ENCODE measurements at places on chromosomes 16 and 17. TPM values are rescaled to one million over a fixed set of nuclear protein-coding genes. Genes with fewer than 3 reads are reported as not detected.
A peak's percentile ranks its signal among the peaks of the same experiment; 100 is the strongest.

DNA sequence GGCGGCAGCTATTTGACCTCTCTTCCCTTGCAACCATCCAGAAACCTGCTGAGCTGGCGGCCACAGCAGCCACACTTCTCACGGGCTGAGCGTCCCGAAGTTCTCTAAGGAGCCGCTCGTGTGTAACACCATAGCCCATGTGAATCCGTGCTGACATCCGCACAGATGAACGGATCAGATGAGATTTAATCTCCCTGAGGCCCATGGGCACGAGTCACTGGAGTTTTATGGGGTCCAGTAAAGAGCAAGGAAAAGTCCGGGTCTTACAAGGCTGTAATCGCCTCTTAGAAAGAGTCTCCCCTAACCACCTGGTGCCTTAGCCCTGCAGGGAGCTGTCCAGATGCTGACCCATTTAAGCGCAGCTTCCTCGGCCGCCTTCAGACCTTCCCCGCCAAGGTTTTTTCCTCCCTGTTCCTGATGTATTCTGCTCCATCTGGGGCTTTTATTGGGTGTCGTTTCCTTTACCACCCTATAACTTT is 5.5 kb upstream of the CACNG5 start:
- H3K27ac ChIP-seq = no peak overlapping the region
- peaks cover 16% of the 10 kb centered on the region for H3K4me1 ChIP-seq
- peak overlapping the region; percentile 33 for H3K4me3 ChIP-seq

DNA sequence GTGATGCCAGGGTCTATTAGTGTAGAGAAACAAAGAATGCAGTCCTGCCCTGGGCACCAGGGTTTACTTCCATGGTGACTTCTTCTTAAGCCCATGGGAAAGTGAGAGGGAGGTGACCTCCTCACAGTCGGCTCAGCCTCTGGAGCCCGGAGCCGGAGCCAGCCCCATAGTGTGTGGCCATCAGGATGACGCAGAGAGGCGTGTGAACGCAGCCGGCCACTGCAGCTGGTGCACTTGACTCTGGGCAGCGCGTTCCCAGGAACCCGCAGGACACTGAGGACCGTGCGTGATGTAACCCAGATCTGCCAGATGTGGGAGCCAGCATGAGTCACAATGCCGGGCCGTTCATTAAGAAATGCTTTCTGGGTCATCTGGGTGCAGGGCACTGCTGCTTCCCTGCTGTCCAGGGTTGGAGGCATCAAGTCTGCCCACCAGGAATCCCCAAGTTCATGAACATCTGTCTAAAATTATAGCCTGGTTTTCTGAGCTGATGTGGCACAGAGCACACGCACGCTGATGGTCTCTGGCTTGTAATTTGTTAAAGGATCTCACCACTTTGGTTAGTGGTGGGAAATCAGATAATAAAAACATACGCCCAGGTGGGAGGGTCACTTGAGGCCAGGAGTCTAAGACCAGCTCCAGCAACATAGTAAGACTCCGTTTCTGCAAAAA is 114.1 kb downstream of the PITPNC1 start:
- H3K4me1 ChIP-seq = peaks cover 37% of the 10 kb centered on the region
- DNase-seq = peak; percentile 61
- peak overlapping the region; percentile 6 for H3K4me3 ChIP-seq

DNA sequence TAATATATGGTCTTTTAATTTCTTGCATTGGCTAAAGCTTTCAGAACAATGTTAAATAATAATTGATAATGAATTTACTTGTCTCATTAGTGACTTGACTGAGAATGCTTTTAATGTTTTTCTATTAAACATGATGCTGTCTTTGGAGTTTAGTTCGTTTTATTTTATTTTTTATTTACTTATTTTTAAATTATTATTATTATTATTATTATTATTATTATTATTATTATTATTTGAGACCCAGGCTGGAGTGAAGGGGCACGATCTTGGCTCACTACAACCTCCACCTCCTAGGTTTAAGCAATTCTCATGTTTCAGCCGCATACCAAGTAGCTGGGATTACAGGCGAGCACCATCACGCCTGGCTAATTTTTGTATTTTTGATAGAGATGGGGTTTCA is 4.4 kb downstream of the OR3A3 start:
- H3K4me3 ChIP-seq = no peak overlapping the region
- no peaks in the 10 kb centered on the region for H3K27me3 ChIP-seq
- no peak overlapping the region for H3K27ac ChIP-seq

KIFC3 gene
- total RNA-seq = 12.5 TPM

SSTR5 gene
- not detected for total RNA-seq

GRCh38 chr17:13475574-13476223 is 126.0 kb downstream of the HS3ST3A1 start:
- no peaks in the 10 kb centered on the region for H3K27me3 ChIP-seq
- H3K4me1 ChIP-seq = no peaks in the 10 kb centered on the region
- H3K36me3 ChIP-seq = peaks cover under 1% of the 10 kb centered on the region
- no peak for DNase-seq
- no peak overlapping the region for H3K4me3 ChIP-seq

DNA sequence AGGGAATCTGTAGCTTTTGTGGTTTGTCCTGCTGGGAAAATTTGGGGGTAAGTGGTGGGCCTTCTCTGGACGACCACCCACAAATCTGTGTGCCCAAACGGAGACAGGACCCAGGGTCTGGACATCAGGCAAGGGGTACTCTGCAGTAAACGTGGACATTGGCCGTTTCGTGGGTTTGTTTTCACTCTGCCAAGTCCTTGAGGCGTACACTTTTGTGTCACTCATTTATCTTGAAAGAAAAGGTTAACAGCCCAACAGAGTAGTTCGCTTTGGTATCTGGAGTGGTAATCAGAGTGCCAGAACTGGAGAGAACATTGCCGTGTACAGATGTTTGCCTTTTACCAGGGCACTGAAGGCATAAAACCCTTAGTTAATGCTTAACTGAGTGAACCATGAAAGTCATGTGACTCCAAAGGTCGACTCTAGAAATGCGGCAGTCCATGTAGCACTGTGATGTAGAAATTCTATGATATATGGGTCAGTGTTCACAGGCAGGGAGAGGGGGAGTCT is 15.4 kb downstream of the NAA60 start:
- DNase-seq = no peak
- H3K27me3 ChIP-seq = no peaks in the 10 kb centered on the region
- H3K36me3 ChIP-seq = no peaks in the 10 kb centered on the region
- H3K4me1 ChIP-seq = peaks cover 41% of the 10 kb centered on the region

DNA sequence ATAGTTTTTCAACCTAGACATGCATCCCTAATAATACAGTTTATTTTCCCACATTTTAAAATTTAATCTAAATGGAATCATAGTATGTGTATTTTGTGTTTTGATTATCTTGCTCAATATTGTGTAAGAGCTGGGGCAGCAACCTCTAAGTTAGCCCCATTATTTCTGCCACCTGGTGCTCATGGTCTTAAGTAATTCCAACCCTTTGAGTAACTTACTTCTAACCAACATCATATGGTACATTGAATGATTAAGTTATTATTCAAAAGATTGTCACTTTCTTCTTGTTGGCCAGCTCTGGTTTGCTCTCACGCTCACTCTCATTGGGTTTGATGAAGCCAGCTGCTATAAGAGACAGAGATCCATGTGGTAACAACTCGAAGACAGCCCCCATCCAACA is 3.9 kb upstream of the KRTAP4-3 start:
- no peak for DNase-seq
- H3K4me1 ChIP-seq = no peaks in the 10 kb centered on the region
- H3K27ac ChIP-seq = no peak overlapping the region
- H3K27me3 ChIP-seq = no peaks in the 10 kb centered on the region
- no peaks in the 10 kb centered on the region for H3K36me3 ChIP-seq
- H3K4me3 ChIP-seq = no peak overlapping the region

- no peak overlapping the region for H3K4me3 ChIP-seq
- H3K27ac ChIP-seq = no peak overlapping the region
- no peaks in the 10 kb centered on the region for H3K4me1 ChIP-seq
- no peaks in the 10 kb centered on the region for H3K36me3 ChIP-seq
- DNase-seq = peak; percentile 79
- no peaks in the 10 kb centered on the region for H3K27me3 ChIP-seq
These were observed 16.6 kb downstream of the CD7 start for GRCh38 chr17:82300707-82301270.

- no peak overlapping the region for H3K27ac ChIP-seq
- H3K27me3 ChIP-seq = no peaks in the 10 kb centered on the region
- no peak for DNase-seq
- no peak overlapping the region for H3K4me3 ChIP-seq
These were observed 51.6 kb downstream of the IKZF3 start for GRCh38 chr17:39812466-39812865.

DNA sequence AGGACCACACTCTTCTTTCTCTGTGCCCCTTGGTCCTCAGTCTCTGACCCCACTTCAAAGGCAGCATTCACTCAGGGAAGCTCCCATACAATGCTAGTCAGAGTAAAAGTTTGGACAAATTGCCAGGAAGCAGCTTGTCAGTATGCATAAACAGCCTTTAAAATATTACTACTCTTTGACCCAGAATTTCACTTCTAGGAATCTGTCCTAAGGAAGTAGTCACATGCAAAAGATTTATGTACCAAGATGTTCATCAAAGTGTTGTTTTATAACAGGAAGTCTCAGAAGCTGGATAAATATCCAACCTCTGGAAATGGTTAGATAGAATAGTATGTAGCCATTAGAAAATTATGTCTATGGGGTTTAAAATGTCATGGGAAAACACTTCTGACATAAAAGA is 31.0 kb downstream of the MAPT start:
- DNase-seq = no peak
- no peak overlapping the region for H3K4me3 ChIP-seq
- H3K4me1 ChIP-seq = no peaks in the 10 kb centered on the region
- no peaks in the 10 kb centered on the region for H3K27me3 ChIP-seq
- H3K27ac ChIP-seq = no peak overlapping the region
- no peaks in the 10 kb centered on the region for H3K36me3 ChIP-seq

PIGL gene
- 70.1 TPM for total RNA-seq
